ENCODE measurements at places on chromosomes 3 and 15. TPM values are rescaled to one million over a fixed set of nuclear protein-coding genes. Genes with fewer than 3 reads are reported as not detected.

The RIOX2 gene
- total RNA-seq, result 42.0 TPM

The P2RY1 gene
- total RNA-seq, result 0.19 TPM

The HIGD2B gene
- not detected for total RNA-seq

The GBE1 gene
- 17.9 TPM for total RNA-seq

GRCh38 chr3:131356006-131356595 is 25.5 kb upstream of the NUDT16 start:
- DNase-seq, result no peak

DNA sequence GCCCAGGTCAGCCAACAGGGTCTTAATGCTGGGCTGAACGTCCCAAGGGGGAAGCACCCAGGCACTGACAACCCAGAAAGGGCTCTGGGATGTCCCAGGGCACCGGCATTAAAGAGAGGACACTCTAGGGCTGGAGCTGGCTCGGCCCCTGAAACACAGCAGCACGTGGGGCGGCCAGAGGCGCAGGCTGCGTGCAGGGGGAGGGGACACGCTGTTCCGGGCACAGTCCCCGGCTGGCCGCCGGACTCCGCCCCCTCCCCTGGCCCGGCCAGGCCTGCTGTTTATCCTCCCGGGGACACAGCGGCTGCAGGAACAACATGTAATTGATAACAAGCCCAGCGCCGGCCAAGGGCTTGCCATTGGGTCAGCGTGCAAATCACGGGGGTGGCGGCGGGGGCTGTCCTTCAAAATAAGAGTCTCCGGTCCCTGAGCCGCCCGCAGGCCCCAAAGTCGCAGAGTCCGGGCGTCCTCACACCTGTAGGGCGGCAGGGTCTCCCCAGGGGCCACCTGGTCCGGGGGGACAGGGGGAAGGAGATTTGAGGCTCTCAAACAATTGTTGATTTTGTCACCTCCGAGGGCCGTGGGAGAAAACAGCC is 1.3 kb downstream of the KLF15 start:
- DNase-seq, result no peak

GRCh38 chr3:117063930-117064329 is 354.4 kb downstream of the TUSC7 start:
- no peak for DNase-seq

- no peak for DNase-seq
Measured at GRCh38 chr3:52775877-52776276, 1.5 kb upstream of the ITIH1 start.

DNA sequence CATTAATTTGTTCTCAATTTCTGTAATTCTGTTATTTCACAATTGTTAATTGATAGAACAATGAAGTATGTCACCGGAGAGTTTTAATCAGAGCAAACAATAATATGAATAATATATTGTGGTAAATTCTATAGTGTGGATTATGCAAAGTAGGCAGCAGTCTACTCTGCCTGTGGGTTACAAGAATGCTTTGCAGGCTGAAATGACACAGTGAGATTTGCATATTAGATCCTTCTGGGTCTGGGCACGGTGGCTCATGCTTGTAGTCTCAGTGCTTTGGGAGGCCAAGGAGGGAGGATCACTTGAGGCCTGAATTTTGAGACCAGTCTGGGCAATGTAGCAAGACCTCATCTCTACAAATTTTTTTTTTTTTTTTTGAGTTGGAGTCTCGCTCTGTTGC is 12.5 kb downstream of the COPG1 start:
- DNase-seq, result no peak

DNA sequence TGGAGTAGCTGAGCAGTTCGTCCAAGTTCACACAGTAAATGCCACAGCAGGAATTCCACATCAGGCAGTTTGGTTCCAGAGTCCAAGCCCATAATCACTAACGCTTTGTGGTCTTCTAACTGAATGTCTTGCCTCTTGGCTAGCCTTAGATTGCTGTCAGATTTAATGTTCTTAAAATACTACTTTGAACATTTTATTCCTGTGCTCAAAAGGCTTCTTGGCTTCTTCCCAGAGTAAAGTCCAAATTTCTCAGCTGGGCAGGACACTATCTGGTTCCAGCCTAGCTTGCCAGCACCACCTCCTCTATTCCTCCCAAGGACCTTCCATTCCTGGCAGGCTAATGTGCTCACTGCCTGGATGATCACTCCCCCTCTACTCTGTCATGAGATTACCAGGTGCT is 256.9 kb downstream of the SQOR start:
- DNase-seq, result no peak

DNA sequence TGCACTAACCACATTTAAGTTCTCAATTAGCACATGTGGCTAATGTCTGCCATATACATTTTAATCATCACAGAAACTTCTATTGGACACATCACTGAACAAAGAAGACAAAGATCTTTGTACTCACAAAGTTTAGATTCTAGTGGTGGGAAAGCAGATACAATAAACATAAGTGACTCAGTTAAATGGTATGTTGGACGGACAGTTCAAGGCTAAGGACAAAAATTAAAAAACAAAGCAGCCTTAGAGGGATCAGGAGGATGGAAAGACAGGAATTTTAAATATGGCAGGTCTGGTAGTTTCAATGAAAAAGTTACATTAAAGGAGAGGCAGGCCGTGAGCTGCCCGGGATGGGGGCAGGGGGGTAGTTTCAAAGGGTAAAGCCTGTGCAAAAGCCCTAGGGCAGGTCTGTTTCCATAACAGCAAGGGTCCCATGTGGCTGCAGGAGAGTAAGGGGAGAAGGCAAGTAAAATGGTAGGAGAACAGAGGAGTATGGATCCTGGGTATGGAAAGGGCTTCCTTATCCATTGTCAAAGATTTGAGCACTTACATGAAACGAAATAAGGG is 220.7 kb downstream of the FHIT start:
- no peak for DNase-seq

GRCh38 chr15:36612063-36612788 is 32.8 kb downstream of the CDIN1 start:
- no peak for DNase-seq

- peak; percentile 20 for DNase-seq
Measured at GRCh38 chr3:197305854-197306253, 7.4 kb upstream of the DLG1 start.

DNA sequence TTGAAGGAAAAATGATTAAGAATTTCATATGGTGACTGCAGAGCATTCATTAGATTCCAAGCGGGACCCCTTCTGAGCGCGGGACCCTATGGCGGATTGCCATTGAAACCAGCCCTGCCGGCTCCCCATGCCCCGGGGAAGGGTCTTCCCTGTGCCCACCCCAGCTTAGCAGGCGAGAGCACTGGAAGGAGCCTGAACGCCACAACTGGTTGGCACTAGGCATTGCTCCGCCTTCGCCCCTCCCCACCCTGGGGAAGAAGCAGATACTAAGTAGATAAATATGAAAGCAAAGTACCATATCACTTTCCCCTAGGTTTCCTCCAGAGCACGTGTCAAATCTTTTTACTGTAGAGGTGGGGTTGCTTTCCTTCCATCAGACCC is 70.7 kb downstream of the CYP19A1 start:
- DNase-seq, result no peak

DNA sequence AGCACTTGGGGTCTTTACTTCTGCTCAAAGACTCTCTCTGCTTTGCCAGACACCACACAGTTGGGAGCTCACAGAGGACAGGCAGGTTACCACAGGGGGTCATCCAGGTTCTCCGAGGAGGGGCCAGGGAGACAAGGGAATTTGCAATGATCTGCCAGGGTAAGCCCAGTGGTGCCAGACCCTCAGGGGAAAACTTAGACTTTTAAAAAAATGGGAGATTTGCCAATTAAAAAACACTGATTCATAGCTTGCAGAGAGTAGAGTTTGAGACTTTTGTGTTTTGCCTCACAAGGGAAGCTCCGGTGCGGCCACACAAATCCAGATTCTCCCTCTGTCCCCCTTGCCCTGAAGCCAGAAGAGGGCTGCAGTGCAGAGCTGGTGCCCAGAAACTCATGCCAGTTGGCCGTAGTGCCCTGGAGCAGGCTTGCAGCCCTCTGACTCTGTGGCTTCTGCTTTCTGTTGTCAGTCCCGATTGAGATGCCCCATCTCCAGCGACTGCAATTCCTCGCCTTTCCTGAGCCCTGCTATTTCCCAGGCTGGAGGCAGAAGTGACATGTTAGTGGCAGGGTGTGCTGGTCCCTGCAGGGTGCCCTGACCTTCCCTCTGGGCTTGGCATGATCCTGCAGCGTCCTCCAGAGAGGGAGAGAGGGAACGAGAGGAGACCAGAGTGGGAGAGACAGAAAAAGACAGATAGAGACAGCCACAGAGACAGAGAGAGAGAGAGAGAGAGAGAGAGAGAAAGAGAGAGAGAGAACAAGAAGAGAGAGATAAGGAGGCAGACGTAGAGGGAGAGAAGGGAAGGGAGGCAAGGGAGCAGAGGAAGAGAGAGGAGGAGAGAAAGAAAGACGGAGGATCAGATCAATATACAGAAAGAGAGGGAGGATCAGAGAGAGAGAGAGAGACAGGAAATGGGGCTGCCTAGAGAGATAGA is 46.0 kb downstream of the RHCG start:
- no peak for DNase-seq

DNA sequence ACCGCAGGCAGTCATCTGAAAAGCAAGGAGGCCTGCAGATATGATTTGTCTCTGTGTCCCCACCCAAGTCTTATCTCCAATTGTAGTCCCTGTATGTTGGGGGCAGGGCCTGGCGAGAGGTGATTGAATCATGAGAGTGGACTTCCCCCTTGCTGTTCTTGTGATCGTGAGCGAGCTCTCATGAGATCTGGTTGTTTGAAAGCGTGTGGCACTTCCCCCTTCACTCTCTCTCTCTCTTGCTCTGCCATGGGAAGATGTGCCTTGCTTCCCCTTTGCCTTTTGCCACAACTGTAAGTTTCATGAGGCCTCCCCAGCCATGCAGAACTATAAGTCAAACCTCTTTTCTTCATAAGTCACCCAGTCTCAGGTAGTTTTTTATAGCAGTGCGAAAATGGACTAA is 83.3 kb downstream of the TMCO5A start:
- no peak for DNase-seq

GRCh38 chr3:2655229-2655701 is 454.9 kb downstream of the IL5RA start:
- DNase-seq, result no peak

DNA sequence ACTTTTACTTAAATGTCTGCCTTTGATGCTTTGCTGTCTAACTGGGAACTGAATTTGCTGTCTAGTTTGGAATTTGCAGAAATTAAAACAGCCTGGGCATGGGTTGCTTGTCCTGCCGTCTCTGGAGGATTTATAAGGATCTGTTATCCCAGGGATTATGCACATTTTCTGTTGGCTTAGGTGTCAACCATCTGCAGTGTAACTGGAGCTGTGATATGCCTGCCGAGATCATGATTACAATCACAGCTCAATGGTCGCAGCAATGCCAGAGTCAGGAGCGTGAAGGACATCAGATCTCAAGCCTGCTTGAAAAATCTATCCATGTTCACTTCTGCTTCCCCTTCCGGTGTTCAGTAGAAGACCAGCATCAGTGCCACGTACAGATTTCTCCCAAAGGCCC is 41.8 kb upstream of the SETMAR start:
- DNase-seq, result no peak

DNA sequence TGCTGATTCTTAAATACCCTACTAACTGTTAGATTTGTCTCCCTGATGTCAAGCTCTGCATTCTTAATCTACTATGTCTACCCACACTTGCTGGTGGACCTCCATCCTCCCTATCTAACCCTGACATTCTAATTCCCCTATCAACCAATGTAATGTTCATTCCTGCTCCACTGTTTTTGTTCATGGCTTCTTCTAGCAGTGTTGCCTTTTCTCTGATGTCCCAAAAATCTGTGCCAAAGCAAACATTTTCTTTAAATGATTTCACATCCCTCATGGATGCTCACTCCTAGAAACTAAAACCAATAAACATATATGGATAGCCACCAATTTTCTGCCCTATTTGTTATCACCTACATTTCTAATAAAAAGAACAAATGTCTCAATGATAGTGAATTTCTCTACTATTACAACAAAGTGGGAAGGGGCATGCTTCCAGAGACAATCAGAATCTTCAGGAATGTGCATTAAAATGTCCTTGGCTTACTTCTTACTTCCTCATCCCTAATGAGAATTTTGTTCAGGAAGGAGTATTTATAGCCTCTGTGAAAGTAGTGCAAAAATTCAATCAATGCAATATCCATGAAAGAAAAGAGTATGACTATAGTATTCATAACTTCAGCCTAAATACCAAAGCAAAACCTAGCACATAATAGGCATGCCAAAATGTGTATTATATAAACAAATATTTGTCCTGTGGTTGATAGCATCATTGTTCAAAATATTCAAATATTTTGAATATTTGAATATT is 273.3 kb downstream of the ZNF385D start:
- DNase-seq, result no peak

DNA sequence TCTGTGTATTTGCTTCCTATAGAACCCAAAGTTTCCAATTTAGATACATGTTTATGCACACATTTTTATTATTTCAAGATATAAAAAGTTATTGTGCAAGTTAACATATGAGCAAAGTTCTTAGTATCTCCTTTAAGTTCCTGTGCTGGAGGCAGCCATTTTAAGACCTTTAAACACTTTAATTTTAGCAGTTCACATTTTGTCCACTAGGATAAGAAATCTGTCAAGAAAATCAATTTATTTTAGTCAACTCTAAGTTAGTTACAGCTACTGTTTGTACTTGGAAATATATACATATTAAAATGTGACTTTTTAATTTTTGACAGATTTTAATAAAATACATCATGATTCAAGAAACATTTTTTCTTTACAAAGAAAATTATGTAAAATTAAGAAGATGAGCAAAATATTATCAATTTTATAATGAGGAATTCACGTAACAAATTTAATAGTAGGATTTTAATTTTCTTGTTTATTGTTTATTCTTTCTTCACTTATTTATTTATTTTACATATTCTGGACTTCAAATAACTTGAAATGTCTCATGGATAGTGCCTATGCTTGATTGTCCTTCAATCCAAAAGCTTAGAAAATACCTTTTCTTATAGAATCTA is 402.6 kb upstream of the GBE1 start:
- DNase-seq, result no peak

GRCh38 chr3:107209302-107209990 is 167.8 kb upstream of the CCDC54 start:
- DNase-seq, result no peak

DNA sequence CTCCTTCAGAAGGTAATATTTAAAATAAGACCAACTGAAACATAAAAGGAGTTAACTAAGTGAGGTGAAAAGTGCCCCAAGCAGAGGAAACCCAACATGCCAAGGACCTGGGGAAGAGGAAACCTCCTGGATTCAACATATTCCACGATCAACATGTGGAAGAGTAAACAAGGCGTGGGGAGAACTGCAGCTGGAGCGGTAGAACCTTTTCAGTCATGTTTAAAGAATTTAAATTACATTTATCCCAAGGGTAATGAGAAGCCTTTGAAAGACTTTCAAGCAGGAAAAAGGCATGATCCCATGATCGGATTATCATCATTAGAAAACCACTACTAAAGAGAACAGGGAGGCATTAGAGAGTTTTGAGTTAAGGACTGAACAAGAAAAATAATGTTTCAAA is 330.7 kb downstream of the FHIT start:
- no peak for DNase-seq

DNA sequence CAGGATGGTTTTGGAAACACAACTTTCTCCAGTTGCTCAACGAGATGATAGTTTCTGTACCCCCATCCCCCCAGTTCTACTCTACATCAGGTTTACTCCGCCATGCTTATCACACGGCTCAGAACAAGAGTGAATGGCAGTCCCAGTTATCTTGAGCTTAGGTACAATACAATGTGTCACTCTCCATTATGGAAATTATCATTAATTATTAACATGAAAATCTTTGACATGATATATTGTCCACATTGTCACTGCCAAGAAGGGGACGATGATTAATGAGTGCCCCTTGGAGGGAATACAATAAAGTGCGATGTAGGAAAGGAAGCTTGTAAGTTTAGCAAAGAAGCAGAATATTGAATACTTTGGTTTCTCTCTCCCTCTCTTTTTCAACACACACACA is 252.6 kb upstream of the CFAP20DC start:
- DNase-seq, result no peak

GRCh38 chr15:89370120-89370977 is 35.7 kb upstream of the POLG start:
- DNase-seq, result no peak

Measured in activated CD4-positive, alpha-beta T cell treated with anti-CD3 and anti-CD28 coated beads, Interleukin-2, amount 10 ng/mL, durations not matched to agents 7 days and 5 days (primary cell).